ENCODE measurements at places on chromosomes 16 and 17.
A peak's percentile ranks its signal among the peaks of the same experiment; 100 is the strongest.

DNA sequence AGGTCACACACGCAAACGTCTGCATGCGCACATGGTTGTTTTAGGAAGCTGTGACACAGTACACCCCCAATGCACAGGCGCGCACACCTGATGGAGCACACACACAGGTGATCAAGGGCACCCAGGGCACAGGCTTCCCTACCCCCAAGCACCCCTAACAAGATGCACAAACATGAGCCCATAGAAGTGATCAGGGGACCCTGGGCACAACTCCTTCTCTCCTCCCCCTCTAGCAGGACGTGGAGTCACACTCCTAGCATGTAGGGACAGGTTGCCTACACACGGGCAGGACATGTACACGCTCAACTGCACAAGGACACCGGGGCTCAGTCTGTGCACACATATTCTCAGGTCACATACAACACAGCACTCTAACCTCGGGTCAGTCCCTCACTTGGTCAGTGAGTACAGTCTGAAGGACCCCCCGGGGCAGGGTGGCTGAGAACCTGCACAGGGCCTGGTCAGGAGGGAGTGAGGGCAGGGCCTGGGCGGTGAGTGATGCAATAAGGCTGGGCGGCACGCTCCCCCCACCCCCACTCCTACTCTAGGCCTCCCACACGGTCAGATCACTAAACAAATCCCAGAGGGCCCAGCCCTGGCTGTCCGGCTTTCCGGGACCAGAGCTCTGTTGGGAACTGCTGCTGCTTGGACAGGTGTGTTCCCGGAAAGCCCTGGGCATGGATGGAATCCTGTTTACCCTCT lies 751 bp upstream of the DOC2B start:
- DNase-seq: no peak

- DNase-seq: no peak
Observed at GRCh38 chr17:40801157-40801556, 1.4 kb upstream of the KRT28 start.

DNA sequence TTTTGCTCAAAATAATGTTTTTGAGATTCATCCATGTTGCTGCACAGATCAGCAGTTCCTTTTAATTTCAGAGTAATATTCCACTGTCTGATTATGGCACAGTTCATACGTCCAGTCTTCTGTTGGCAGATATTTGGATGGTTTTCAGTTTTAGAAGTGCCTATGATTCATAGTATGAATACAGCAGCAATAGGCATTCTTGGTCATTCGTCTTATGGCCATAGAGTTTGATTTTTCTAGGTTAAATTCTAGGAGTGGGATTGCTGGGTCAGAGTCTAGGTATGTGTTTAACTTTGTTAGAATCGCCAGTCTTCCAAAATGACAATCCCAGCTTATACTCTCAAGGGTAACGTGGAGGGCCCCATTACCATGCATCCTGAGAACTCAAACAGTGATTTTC lies 11.5 kb upstream of the IL34 start:
- no peak for DNase-seq

DNA sequence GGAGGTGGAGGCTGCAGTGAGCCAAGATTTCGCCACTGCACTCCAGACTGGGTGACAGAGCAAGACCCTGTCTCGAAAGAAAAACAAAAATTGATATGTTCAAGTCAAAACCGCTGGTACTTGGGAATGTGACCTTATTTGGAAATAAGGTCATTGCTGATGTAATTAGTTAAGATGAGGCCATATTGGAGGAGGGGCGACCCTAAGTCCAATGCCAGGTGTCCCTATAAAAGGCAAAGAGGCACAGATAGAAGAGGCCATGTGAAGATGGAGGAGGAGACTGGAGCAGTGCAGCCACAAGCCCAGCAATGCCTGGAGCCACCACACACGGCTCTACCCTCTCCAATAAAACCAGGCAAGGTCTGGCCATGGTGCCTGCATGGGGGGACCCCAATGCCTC lies 50.8 kb upstream of the JPH3 start:
- no peak for DNase-seq

DNA sequence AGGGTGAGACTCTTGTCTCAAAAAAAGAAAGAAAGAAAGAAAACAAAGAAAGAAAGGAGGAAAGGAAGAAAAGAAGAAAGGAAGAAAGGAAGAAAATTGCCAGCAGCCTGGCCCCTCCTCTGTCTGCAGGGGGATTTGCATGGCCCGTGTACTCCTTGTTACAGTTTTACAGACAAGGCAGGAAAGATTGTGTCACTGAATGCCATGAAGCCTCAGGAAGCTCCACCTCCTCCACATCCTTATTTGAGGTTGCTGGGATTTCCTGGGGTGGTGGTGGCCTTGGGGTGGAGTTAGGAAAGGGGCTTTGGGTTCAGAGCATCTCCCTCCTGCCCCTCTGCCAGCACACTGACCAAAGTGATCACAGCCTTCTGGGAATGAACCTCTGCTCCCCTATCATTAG lies 23.6 kb downstream of the CFAP20 start:
- no peak for DNase-seq

DNA sequence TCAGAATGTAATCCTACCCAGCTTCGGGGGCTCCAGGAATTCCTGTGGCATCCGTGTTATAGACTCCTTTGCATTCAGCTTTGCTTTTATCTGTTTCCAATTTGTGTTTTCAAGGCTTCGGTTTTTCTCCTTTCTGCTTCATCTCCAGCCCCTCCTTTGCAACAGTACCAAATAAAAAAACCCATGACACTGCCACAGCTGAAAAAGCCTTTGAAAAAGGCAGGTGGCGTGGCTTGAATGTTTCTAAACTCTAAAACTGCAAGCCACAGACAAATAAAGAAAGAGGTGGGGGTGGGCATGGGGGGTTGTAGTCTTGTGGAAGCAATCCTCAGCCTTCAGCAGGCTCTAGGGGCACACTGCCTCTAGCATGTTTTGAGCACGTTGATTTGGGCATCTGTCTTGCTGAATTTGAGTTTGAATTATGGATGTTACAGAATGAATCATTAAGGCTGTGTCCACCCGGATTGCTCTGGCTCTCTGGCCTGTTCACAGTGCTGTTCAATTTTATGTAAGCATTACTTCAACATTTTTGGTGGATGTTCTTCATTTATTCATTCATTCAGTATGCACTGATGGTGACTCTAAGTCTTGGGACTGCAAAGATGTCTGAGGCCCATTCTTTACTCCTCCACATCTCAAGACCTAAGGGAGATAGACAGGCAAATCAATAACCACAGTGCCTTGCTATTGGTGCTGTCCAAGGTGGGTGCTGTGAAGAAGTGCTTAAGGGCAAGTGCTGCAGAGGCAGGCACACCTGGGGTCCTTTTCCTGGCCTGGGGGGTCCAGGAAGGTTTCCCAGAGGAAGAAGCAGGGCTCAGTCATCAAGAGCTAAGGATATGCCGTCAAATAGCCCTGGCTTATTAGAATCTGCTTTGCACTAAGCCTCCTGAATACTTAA lies 77.4 kb downstream of the CDH13 start:
- no peak for DNase-seq

- DNase-seq: no peak
Observed at GRCh38 chr17:17078832-17079231, 36.6 kb downstream of the MPRIP start.

GRCh38 chr17:10652984-10653659 lies 4.0 kb downstream of the MYH3 start:
- peak; percentile 7 for DNase-seq

GRCh38 chr16:25011891-25012514 lies 3.2 kb downstream of the ARHGAP17 start:
- no peak for DNase-seq

GRCh38 chr17:2420176-2420575 lies 19.3 kb upstream of the MNT start:
- DNase-seq: no peak

GRCh38 chr16:48687421-48688038 lies 77.5 kb upstream of the N4BP1 start:
- DNase-seq: no peak

- no peak for DNase-seq
Observed at GRCh38 chr16:27441276-27441675, 39.3 kb downstream of the IL21R start.

GRCh38 chr16:69706256-69706974 lies 19.9 kb downstream of the NQO1 start:
- DNase-seq: no peak

DNA sequence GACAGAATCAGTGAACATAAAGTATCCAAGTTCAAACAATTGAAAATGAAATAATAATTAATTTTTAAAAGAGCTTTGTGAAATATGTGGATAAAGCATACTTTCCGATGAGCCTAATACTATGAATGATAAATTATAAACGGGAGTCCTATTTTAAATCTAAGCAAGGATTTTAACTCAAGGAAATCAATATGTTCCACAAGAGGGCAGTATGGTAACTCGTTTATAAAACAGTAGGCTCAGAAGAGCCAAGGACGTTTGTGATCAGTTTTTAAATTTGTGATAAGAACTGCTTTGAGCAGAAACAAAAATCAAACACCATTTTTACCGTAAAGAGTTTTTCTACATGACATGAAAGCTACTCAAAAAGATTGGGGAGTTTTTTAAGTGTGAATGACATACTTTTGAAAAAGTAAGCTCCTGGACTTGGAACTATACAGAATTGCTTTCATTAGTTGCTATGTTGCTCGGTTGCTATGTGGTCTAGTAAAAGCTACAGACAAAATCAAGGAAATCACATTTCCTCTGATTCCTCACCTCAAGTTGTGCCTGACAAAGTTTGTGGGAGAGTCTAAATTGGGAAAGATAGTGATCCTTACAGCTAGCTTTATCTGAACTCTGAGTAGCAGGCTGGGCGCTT lies 11.8 kb upstream of the TEKT1 start:
- no peak for DNase-seq

- no peak for DNase-seq
Observed at GRCh38 chr16:28164140-28164539, 47.6 kb downstream of the XPO6 start.

DNA sequence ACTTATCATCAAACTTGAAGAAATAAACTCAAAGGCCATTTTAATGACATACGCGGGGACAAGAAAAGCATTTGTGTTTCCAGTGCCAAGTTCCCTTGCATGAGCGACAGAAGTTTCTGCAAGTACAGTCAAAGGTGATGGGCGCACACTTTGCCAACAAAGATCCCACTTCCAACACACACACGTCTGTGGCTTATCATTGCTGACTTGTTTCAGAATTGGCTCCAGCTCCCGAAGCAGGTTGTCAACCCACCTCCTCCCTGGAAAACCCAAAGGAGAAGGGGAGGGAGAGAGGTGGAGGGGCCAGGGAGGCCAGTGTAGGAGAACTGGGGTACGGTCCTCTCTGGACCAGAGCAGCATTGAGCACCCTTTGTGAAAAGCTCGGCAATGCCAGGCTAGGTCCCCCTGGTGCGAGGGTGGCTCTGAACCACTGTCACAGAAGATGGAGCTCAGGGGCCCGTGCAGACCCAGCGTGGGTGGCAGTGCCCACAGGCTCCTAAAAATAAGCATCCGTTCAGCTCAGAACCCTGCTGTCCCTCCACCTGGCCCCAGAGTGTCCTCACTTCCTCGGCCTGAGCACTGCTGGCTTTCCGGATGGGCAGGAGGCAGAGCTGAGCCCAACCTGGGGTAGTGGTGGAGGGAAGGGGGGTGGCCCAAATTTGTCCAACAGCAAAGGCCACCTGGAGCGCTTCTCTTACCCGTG lies 33.2 kb downstream of the RBFOX3 start:
- no peak for DNase-seq

DNA sequence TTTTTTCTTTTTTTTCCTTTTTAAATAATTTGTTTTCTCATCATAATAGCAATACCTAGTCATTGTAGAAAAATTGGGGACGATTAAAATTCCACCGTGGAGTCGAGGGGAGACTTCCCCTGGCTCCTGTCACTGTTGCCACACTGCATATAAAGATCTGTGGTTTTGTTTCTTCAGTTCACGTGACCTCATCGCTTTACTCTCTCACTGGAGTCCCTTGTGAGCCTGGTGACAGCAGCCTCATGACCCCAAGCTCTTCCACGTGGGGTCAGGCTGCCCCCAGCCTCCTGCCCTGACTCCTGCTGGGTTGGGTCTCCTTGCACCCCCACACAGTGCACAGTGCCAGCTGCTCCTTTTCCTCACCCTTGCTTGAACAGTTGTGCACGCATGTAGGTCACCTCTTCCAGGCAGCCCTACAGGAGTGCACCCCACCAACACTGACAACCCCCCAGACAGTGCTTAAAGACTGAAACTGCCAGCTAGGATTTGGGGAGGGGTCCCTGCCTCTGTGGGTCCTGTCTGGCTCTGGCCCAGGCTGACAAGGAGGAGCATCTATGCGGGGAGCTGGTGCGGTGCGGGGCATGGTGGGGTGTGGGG lies 7.3 kb upstream of the METRNL start:
- DNase-seq: no peak

DNA sequence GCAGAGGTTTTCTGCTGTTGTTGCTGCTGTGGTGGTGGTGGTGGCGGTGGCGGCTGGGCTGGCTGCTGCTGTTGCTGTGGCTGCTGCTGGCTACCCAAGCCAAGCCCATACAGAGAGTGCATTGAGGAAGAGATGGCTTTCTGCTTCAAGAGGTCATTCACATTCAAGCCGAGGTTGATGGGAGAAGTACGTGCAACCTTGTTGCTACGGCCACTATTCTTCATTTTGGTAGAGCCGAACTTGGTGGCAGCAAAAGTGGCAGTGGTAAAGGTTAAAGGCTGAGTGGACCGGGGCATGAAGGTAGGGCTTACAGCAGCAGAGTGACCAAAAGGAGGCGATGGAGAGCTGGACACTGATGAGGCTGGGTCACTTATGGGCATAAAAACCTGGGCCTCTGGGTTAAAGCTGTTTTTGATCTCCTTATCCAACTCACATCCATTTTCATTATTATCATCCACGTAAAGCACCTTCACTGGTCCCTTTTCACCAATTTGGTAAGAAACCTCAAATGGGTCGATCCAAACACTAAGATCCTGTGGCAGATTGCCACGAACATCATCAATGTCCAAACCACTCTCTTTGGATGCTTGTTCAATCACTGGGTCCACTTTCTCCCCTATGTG lies 2.8 kb downstream of the TOB1 start:
- no peak for DNase-seq

DNA sequence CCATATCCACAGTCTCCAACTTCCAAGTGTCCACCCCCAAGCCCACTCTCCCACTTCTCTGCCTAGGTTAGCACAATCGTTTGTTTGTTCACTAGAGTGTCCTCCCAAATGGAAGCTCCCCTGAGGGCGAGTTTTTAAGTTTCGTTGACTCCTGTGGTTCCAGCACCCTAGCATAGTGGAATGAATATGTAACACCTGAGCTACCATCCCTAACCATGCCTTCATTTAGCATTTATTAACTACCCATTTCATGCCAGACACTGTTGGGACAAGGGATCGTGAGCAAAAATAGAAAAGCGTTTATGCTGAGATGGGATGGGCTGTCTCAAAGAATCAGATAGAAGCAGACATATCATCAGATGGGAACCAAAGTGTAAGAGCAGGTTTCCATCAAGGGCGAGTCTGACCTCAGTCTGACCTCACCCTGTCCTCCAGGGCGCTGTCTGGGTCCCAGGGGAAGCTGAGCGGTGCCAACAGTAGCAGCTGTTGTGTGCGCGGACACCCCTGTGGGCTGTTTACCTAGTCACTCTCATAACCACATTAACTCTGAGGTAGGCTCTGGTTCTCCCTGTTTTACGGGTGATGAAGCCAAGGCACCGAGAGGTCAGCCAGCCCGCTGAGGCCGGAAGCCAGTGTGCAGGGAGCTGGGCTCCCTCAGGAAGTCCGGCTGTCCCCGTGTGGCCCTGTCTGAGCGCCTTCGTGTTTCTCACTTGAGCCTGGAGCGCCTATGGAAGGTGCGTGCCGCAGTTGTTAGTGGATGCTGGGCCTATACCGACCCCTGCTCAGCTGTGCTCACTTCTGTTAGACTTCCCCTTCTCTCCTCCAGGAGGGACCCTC lies 6.2 kb downstream of the CNP start:
- no peak for DNase-seq

Data from CD4-positive, alpha-beta T cell (primary cell).